Upper lobe of left lung (tissue), 6 donors: ENCODE measurements at places on chromosomes 16 and 17.

DNA sequence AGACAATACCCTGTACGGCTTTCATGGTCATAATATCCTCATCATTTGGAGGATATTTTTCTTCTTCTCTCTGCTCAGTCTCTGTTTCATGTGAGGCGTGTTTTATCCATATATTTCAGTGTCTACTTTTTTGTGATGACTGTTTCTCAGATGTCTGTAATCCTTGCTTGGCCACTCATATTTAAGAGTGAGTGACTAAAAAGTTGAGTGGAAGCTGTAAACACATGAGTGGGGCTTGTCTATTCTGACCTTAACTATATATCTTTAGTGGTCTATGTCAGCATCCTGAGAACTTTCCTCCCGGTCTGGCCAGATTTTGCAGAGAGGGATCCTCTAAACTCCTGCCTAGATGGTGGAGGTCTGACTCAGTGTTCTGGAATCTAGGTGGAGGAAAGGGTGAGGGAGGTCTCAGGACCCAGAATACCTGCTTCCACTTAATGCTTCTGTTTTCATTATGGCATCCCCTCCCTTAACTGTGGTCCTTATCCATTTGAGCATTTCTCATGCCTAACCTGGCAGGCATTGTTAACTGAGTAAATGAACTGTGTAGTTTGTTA lies 6.0 kb downstream of the DDX19B start:
- no peak for DNase-seq
- no peak overlapping the region for H3K27ac ChIP-seq
- H3K4me3 ChIP-seq: no peak overlapping the region
- no peaks in the 10 kb centered on the region for H3K27me3 ChIP-seq

- H3K4me1 ChIP-seq: no peaks in the 10 kb centered on the region
- no peak overlapping the region for H3K4me3 ChIP-seq
- no peaks in the 10 kb centered on the region for H3K36me3 ChIP-seq
Measured at GRCh38 chr17:67659028-67659427, 58.7 kb upstream of the NOL11 start.

- no peaks in the 10 kb centered on the region for H3K36me3 ChIP-seq
- H3K27ac ChIP-seq: peak overlapping the region; percentile 86
- no peak for DNase-seq
- peaks cover 22% of the 10 kb centered on the region for H3K4me1 ChIP-seq
- H3K27me3 ChIP-seq: no peaks in the 10 kb centered on the region
- no peak overlapping the region for H3K4me3 ChIP-seq
Measured at GRCh38 chr17:60160829-60161501, 11.2 kb downstream of the CA4 start.

- peak overlapping the region; percentile 82 for H3K27ac ChIP-seq
- H3K36me3 ChIP-seq: no peaks in the 10 kb centered on the region
- DNase-seq: peak; percentile 96
Measured at GRCh38 chr16:57810197-57811031, 8.1 kb upstream of the KIFC3 start.

GRCh38 chr16:86626966-86627365 lies 48.6 kb downstream of the FOXL1 start:
- H3K27ac ChIP-seq: no peak overlapping the region
- H3K4me1 ChIP-seq: no peaks in the 10 kb centered on the region
- DNase-seq: no peak
- H3K36me3 ChIP-seq: no peaks in the 10 kb centered on the region
- no peaks in the 10 kb centered on the region for H3K27me3 ChIP-seq
- no peak overlapping the region for H3K4me3 ChIP-seq

GRCh38 chr16:86432691-86433090 lies 77.6 kb upstream of the FOXF1 start:
- H3K4me3 ChIP-seq: no peak overlapping the region
- no peak overlapping the region for H3K27ac ChIP-seq
- no peaks in the 10 kb centered on the region for H3K4me1 ChIP-seq
- H3K27me3 ChIP-seq: no peaks in the 10 kb centered on the region
- DNase-seq: no peak

DNA sequence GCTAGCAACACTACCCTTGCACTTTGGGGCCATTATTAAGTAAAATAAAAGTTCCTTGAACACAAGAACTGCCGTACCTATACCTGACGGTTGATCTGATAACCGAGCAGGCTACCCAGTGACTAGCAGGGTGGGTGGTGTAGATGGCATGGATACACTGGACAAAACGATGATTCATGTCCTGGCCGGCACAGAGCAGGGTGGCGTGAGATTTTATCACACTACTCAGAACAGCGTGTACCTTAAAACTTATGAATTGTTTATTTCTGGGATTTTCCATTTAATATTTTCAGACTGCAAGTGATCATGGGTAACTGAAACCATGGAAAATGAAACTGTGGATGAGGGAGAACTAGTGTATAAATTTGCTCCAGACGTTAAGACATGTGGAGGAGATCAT lies 41.0 kb upstream of the MSI2 start:
- no peaks in the 10 kb centered on the region for H3K27me3 ChIP-seq
- DNase-seq: no peak
- no peak overlapping the region for H3K4me3 ChIP-seq
- H3K4me1 ChIP-seq: no peaks in the 10 kb centered on the region
- H3K27ac ChIP-seq: no peak overlapping the region

GRCh38 chr16:426115-426905 lies 861 bp downstream of the RAB11FIP3 start:
- DNase-seq: peak; percentile 88
- peak overlapping the region; percentile 84 for H3K27ac ChIP-seq
- peak overlapping the region; percentile 93 for H3K4me3 ChIP-seq
- no peaks in the 10 kb centered on the region for H3K36me3 ChIP-seq
- peaks cover 35% of the 10 kb centered on the region for H3K4me1 ChIP-seq

DNA sequence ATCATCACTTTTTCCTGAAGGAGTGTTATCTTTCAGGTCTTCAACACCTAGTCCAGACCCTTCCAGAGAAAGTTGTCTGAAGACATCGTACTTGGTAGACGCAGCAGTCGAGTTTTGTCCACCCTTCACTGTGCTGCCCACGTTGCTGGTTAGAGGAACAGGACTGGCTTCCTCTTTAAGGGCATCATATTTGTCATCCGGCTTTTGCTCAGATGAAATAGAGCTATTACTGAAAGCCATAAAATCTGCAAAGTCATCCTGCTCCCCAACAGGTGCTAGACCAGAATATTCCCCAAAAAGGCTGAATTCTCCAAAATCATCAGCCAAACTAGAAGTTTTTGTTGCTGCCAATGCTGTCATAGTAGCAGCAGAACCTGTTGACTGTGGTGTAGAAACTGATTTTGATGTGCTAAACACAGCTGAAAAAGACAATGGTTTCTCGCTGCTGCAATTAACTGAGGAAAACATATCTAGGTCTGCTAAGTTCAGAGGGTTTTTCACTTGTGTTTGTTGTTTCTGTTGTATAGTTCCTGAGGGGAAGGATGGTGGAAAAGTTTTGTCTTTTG lies 55.7 kb downstream of the SYNRG start:
- H3K27me3 ChIP-seq: no peaks in the 10 kb centered on the region
- no peak overlapping the region for H3K27ac ChIP-seq
- no peaks in the 10 kb centered on the region for H3K4me1 ChIP-seq
- DNase-seq: no peak
